Nasal cavity respiratory epithelium epithelial cell of viscerocranial mucosa (primary cell): ENCODE measurements at places on chromosomes 3 and 15. TPM values are rescaled to one million over a fixed set of nuclear protein-coding genes. Genes with fewer than 3 reads are reported as not detected.

Gene IL5RA
- not detected in 2 replicates for total RNA-seq

Gene MUSTN1
- total RNA-seq = not detected in 2 replicates

Gene CACNA2D2
- under 0.01 TPM in 1 of 2 replicates, not detected in the other for total RNA-seq

Gene ONECUT1
- total RNA-seq = not detected in 2 replicates

Gene PLSCR4
- total RNA-seq = under 0.01 and 1.9 TPM in 2 replicates

Gene LAMB2
- 234 and 834 TPM in 2 replicates for total RNA-seq

Gene AQR
- 17.1 and 26.3 TPM in 2 replicates for total RNA-seq

Gene IL16
- total RNA-seq = under 0.01 and 0.07 TPM in 2 replicates

Gene GRAMD2A
- 7.2 and 10.3 TPM in 2 replicates for total RNA-seq

Gene NAALADL2
- 0.34 and 2.3 TPM in 2 replicates for total RNA-seq

Gene ATP13A5
- 0.07 TPM in 1 of 2 replicates, not detected in the other for total RNA-seq

Gene EFCC1
- total RNA-seq = not detected in 2 replicates

Gene RTP4
- under 0.01 and 1.1 TPM in 2 replicates for total RNA-seq

Gene KIF7
- total RNA-seq = 2.0 and 2.7 TPM in 2 replicates

Gene GOLGA8T
- not detected in 2 replicates for total RNA-seq

Gene MUC20
- 1.7 and 8.5 TPM in 2 replicates for total RNA-seq

Gene GRK7
- total RNA-seq = 0.07 TPM in 1 of 2 replicates, not detected in the other

Gene DET1
- total RNA-seq = 3.4 and 3.8 TPM in 2 replicates

Gene LRRC3B
- total RNA-seq = not detected in 2 replicates

Gene ERICH6
- not detected in 2 replicates for total RNA-seq

Gene SLC12A8
- total RNA-seq = 16.1 and 23.1 TPM in 2 replicates

Gene DPPA4
- total RNA-seq = not detected in 2 replicates

Gene LRRC34
- total RNA-seq = 0.34 and 0.43 TPM in 2 replicates

Gene KLHL40
- not detected in 2 replicates for total RNA-seq

Gene SLC7A14
- under 0.01 TPM in 1 of 2 replicates, not detected in the other for total RNA-seq

Gene BTLA
- under 0.01 and 0.07 TPM in 2 replicates for total RNA-seq

Gene MYLK
- total RNA-seq = 26.0 and 28.7 TPM in 2 replicates

Gene CASR
- not detected in 2 replicates for total RNA-seq

Gene MME
- total RNA-seq = 16.1 and 168 TPM in 2 replicates

Gene ZNF774
- 3.4 and 8.5 TPM in 2 replicates for total RNA-seq

Gene NCEH1
- total RNA-seq = 4.8 and 10.3 TPM in 2 replicates

Gene LRRC31
- total RNA-seq = not detected in 2 replicates

Gene RNU5B-1
- not detected in 2 replicates for total RNA-seq

Gene WDR49
- total RNA-seq = 0.07 and 0.34 TPM in 2 replicates

Gene GP5
- total RNA-seq = under 0.01 TPM in 2 replicates

Gene COL6A5
- not detected in 2 replicates for total RNA-seq

Gene STARD9
- total RNA-seq = 0.34 and 1.9 TPM in 2 replicates

Gene LYZL4
- not detected in 2 replicates for total RNA-seq

Gene SLC6A1
- not detected in 2 replicates for total RNA-seq

Gene LACTB
- 16.1 and 28.1 TPM in 2 replicates for total RNA-seq

Gene DNAJA4
- total RNA-seq = 5.8 and 17.3 TPM in 2 replicates

Gene FRMD5
- total RNA-seq = 2.7 and 2.8 TPM in 2 replicates

Gene FHIT
- total RNA-seq = 3.8 and 11.9 TPM in 2 replicates
